Stomach (tissue), 19 donors: ENCODE measurements at places on chromosomes 13 and 19. TPM values are rescaled to one million over a fixed set of nuclear protein-coding genes. Genes with fewer than 3 reads are reported as not detected.

Gene TPRX1
- not detected for total RNA-seq

Gene SPART
- total RNA-seq: 6.1 TPM

Gene ZNF441
- 6.8 TPM for total RNA-seq

Gene PGLYRP1
- total RNA-seq: not detected

Gene TPP2
- total RNA-seq: 45.1 TPM

Gene PTPRH
- 52.5 TPM for total RNA-seq

DNA sequence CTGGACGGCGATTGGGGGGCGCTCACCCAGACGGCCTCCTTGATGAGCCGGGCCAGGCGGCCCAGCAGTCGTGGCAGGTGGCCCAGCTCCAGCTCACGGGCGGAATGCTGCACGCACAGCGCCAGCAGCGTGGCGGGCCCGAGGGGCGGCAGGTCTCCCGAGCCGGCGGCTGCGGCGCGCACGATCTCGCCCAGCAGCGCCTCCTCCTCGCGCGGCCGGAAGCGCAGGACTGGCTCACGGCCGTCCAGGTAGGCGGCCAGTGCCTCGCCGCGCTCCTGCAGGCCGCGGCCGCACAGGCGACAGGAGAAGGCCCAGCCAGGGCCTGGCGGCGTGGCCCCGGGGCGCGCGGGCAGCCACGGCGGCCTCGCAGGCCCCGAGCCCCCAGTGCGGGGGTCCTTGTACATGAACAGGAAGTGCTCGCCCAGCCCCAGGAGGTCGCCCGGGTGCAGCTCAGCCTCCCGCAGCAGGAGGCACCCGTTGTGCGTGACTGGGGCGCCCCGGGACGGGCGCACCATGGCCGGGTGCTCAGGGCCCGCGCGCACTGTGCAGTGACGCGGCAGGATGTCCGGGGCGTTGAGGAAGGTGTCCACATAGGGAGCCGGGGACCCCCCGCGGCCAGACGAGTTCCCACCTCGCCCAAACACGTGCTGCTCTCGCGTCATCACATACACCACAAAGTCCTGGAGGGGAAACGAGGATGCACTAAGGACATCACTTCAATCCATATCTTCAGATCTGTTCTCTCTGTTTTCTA lies 9.6 kb upstream of the MAMSTR start:
- no peaks in the 10 kb centered on the region for H3K27me3 ChIP-seq
- peak overlapping the region; percentile 6 for H3K4me3 ChIP-seq
- DNase-seq: peak; percentile 70
- H3K36me3 ChIP-seq: no peaks in the 10 kb centered on the region
- H3K4me1 ChIP-seq: no peaks in the 10 kb centered on the region
- H3K27ac ChIP-seq: peak overlapping the region; percentile 15

GRCh38 chr19:5131506-5132205 lies 162.7 kb downstream of the KDM4B start:
- peaks cover 63% of the 10 kb centered on the region for H3K36me3 ChIP-seq
- no peak overlapping the region for H3K4me3 ChIP-seq
- no peaks in the 10 kb centered on the region for H3K27me3 ChIP-seq

DNA sequence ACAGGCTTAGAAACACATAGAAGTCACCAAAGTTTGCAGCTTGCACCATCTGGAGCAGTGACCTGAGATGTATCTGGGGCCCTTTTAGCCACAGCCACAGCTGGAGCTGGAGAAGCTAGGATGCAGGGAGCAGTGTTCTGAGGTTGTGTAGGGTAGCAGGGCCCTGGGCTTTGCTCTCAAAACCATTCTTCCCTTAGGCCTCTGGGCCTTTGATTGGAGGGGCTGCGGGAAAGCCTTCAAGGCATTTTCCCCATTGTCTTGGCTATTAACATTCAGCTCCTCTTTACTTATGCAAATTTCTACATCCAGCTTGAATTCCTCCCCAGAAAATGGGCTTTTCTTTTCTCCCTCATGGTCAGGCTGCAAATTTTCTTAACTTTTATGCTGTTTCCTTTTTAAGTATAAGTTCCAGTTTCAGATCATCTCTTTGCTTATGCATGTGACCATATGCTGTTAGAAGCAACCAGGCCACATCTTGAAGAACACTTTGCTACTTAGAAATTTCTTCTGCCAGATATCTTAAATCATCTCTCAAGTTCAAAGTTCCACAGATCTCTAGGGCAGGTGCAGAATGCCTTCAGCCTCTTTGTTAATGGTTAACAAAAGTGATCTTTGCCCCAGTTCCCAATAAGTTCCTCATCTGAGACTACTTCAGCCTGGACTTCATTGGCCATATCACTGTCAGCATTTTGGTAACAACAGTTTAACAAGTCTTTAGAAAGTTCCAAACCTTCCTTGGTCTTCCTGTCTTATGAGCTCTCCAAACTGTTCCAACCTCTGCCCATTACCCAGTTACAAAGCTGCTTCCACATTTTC lies 48.5 kb downstream of the NBEA start:
- no peaks in the 10 kb centered on the region for H3K36me3 ChIP-seq
- no peaks in the 10 kb centered on the region for H3K4me1 ChIP-seq
- no peak overlapping the region for H3K4me3 ChIP-seq

DNA sequence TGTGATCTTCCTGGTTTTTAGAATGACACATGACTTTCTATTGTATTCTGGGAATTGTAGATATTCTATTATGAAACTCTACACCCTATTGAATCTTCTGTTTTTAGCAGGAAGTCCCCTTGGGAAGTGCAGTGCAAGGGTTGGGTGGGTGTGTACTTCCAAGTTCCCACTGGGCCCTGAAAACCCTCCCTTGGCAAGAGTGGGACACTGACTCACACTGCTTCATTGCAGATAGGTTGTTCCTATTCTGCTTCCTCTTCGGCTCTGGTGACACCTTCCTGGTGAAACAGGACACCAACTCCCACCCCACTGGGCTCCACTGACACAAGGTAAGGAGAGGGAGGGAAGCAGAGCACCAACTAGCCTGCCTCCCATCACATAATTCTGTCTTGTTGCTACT lies 121.8 kb downstream of the KCTD12 start:
- DNase-seq: no peak
- peak overlapping the region; percentile 38 for H3K27ac ChIP-seq
- no peaks in the 10 kb centered on the region for H3K36me3 ChIP-seq
- no peaks in the 10 kb centered on the region for H3K4me1 ChIP-seq

DNA sequence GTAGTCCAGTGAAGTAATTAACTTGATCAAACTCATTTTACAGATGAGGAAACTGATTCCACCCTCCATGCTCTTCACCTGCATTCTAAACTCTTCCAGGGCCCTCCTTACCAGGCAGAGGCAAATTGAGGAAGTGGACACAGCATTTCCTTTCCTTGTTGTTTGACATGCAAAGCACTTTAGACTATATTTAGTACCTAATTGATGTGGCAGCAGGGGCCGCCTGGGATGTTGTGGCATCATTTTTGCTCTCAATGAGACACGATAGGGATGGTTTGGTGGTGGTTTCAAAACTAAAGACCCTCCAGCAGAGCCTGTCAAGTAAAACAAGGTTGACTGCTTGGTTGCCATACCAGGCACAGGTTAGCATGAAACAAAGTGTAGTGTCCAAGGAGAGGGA lies 7.9 kb downstream of the SIPA1L3 start:
- no peaks in the 10 kb centered on the region for H3K27me3 ChIP-seq
- peaks cover 18% of the 10 kb centered on the region for H3K4me1 ChIP-seq
- no peak overlapping the region for H3K27ac ChIP-seq
- no peak overlapping the region for H3K4me3 ChIP-seq

- no peak for DNase-seq
- H3K4me3 ChIP-seq: no peak overlapping the region
- H3K36me3 ChIP-seq: no peaks in the 10 kb centered on the region
- H3K27ac ChIP-seq: no peak overlapping the region
- no peaks in the 10 kb centered on the region for H3K27me3 ChIP-seq
- no peaks in the 10 kb centered on the region for H3K4me1 ChIP-seq
These were observed 230.1 kb downstream of the KCTD12 start for GRCh38 chr13:76656056-76656455.

GRCh38 chr19:45587873-45588272 lies 3.3 kb upstream of the OPA3 start:
- DNase-seq: no peak
- H3K4me1 ChIP-seq: peaks cover 25% of the 10 kb centered on the region
- peak overlapping the region; percentile 10 for H3K27ac ChIP-seq
- no peak overlapping the region for H3K4me3 ChIP-seq

GRCh38 chr19:5354403-5354802 lies 13.8 kb upstream of the PTPRS start:
- no peaks in the 10 kb centered on the region for H3K4me1 ChIP-seq
- no peak overlapping the region for H3K4me3 ChIP-seq
- peaks cover 22% of the 10 kb centered on the region for H3K27me3 ChIP-seq
- H3K27ac ChIP-seq: no peak overlapping the region

DNA sequence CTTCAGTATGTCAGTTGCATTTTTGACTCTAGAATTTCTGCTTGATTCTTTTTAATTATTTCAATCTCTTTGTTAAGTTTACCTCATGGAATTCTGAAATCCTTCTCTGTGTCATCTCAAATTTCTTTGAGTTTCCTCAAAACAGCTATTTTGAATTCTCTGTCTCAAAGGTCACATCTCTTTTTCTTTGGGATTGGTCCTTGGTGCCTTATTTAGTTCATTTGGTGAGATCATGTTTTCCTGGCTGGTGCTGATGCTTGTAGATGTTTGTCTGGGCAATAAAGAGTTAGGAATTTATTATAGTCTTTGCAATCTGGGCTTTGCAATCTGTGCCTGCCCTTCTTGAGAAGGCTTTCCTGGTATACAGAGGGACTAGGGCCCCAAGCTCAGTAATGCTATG lies 18.5 kb upstream of the KBTBD7 start:
- H3K27me3 ChIP-seq: no peaks in the 10 kb centered on the region
- no peaks in the 10 kb centered on the region for H3K36me3 ChIP-seq
- H3K4me1 ChIP-seq: no peaks in the 10 kb centered on the region
- H3K4me3 ChIP-seq: no peak overlapping the region
- H3K27ac ChIP-seq: no peak overlapping the region
- no peak for DNase-seq

DNA sequence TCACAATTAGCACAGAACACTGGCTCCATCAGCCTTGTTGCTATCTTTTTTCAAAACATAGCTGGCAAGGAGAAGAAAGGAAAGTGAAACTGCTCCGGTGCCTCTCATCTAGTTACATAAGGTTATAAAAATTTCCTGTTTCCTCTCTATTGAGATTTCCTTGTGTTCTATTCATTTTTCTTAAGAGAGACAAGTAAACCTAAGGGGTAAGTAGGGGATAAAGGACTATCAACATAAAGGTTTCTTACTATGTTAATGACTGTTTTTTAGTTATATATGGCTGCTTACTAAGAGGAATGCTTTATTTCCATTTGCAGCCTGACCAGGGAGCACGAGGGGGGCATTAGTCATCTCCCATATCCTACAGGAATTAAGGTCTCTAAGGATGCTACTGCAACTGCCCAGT lies 73.2 kb upstream of the MLNR start:
- H3K4me1 ChIP-seq: peaks cover 8% of the 10 kb centered on the region
- DNase-seq: peak; percentile 41
- H3K36me3 ChIP-seq: peaks cover 4% of the 10 kb centered on the region
- no peak overlapping the region for H3K27ac ChIP-seq
- H3K27me3 ChIP-seq: no peaks in the 10 kb centered on the region

GRCh38 chr13:105338006-105338405 lies 1197.5 kb downstream of the EFNB2 start:
- DNase-seq: no peak
- no peaks in the 10 kb centered on the region for H3K36me3 ChIP-seq
- no peak overlapping the region for H3K4me3 ChIP-seq
- no peaks in the 10 kb centered on the region for H3K4me1 ChIP-seq
- no peaks in the 10 kb centered on the region for H3K27me3 ChIP-seq

DNA sequence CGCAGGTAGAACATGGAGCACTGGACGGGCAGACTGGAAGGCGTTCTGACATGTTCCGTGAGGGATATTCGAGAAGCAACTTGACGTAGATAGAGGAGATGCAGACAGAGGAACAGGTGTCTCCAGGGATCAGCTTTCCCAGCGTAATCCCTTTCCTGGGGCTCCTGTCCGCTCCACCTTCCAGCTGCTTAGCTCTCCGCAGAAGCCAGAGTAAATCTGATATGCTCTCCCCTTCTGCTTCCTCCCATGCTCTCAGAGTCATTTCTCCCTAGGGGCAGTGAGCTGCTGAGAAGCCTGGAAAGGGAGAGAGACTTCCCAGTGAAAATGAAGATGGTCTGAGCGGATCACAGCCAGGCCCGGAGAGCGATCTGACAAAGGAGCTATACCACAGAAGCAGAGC lies 23.0 kb upstream of the OLFM4 start:
- H3K27me3 ChIP-seq: no peaks in the 10 kb centered on the region
- H3K4me3 ChIP-seq: no peak overlapping the region
- no peak overlapping the region for H3K27ac ChIP-seq
- H3K4me1 ChIP-seq: no peaks in the 10 kb centered on the region
- no peaks in the 10 kb centered on the region for H3K36me3 ChIP-seq
- no peak for DNase-seq

DNA sequence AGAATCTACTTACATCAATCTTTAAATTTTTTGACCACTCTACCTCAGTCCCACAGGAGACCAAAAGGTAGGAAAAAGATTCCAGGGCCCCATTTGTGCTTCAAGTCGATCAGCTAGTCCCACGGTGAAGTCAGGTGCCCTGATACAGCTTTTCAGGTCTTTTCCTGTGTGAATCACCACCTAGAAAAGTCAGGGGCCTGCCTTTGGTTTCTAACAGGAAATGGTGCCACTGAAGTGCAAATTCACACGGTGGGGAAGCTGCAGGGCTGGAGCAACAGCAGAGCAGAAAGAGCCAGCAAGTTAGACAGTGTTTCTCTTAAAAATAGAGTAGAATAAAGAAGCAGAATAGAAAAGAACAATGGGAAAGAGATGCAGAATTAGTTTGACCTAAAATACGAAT lies 107.5 kb downstream of the KLF12 start:
- DNase-seq: peak; percentile 63
- no peak overlapping the region for H3K4me3 ChIP-seq
- H3K27me3 ChIP-seq: no peaks in the 10 kb centered on the region
- H3K27ac ChIP-seq: no peak overlapping the region
- no peaks in the 10 kb centered on the region for H3K36me3 ChIP-seq

GRCh38 chr19:22882797-22883196 lies 50.7 kb downstream of the ZNF723 start:
- H3K27ac ChIP-seq: no peak overlapping the region
- H3K4me1 ChIP-seq: no peaks in the 10 kb centered on the region
- H3K36me3 ChIP-seq: no peaks in the 10 kb centered on the region
- no peak overlapping the region for H3K4me3 ChIP-seq
- H3K27me3 ChIP-seq: no peaks in the 10 kb centered on the region
- DNase-seq: peak; percentile 51

- no peaks in the 10 kb centered on the region for H3K4me1 ChIP-seq
- peaks cover 40% of the 10 kb centered on the region for H3K36me3 ChIP-seq
These were observed 9.6 kb downstream of the PLIN4 start for GRCh38 chr19:4508698-4509097.

- DNase-seq: no peak
- no peaks in the 10 kb centered on the region for H3K36me3 ChIP-seq
- no peak overlapping the region for H3K4me3 ChIP-seq
These were observed 363.4 kb upstream of the SPRY2 start for GRCh38 chr13:80704369-80704768.

- H3K27ac ChIP-seq: no peak overlapping the region
- peak; percentile 41 for DNase-seq
- no peaks in the 10 kb centered on the region for H3K36me3 ChIP-seq
- H3K27me3 ChIP-seq: no peaks in the 10 kb centered on the region
- no peak overlapping the region for H3K4me3 ChIP-seq
These were observed 45.2 kb downstream of the CDADC1 start for GRCh38 chr13:49292742-49293486.
